Left ventricle myocardium inferior (tissue), 1 donor: ENCODE measurements at places on chromosomes 3 and 15. TPM values are rescaled to one million over a fixed set of nuclear protein-coding genes. Genes with fewer than 3 reads are reported as not detected.

Gene TM6SF1
- total RNA-seq: 4.7 TPM

Gene FOXL2
- total RNA-seq: not detected

Gene SLC28A1
- total RNA-seq: 0.91 TPM

Gene KLHL40
- total RNA-seq: 0.22 TPM

Gene NCEH1
- 58.6 TPM for total RNA-seq

Gene SI
- not detected for total RNA-seq

Gene MAP4
- total RNA-seq: 662 TPM

Gene MFN1
- 74.2 TPM for total RNA-seq

Gene IGF2BP2
- total RNA-seq: 17.9 TPM

Gene ACAN
- total RNA-seq: not detected

Gene CORO2B
- 5.0 TPM for total RNA-seq

Gene TGM4
- total RNA-seq: not detected

Gene SLC22A14
- total RNA-seq: not detected

Gene RBPMS2
- 276 TPM for total RNA-seq

Gene CHRM5
- not detected for total RNA-seq

Gene TMEM207
- not detected for total RNA-seq

Gene GLDN
- total RNA-seq: 4.8 TPM

Gene PSTPIP1
- total RNA-seq: 3.5 TPM
